Activated CD4-positive, alpha-beta T cell treated with anti-CD3 and anti-CD28 coated beads for 24 hours (primary cell): ENCODE measurements at places on chromosomes 4 and X.

DNA sequence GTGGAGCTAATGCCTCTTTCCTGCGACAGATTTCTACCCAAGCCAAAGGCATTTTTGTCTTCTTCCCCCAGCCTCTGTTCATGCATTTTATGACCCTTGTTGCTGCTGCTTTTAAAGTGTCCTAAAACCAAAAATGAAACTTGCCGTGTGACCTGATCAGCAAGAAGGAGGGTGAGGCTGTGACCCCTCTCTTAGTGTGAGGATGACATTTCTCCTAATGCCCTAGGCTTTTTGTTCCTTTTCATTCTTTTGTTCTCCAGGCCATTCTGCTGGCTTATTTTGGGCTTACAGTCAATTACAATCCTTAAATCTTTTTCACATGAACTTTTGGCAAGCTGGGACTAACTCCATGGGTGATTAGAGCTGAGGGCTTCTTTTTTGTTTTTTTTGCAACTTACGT is 34.4 kb downstream of the PTTG2 start:
- no peak for DNase-seq

DNA sequence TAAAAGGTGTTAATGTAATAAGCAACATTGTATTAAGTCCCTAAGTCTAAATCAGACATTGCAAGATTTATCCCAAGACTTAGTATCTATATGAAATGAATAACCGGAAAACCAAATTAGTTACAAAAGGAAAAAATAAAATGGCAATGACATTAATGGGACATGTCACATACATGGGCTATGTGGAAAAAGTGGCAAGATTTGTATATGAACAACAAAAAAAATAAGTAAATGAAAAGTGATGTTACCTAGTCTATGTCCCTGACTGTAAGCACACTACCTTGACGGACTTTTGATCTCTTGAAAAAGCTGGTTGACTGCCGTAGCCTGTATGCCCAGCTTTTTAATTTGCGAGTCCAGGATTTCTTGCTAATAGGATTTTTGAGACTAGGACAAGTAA is 55.5 kb upstream of the FAM120C start:
- DNase-seq = no peak

GRCh38 chr4:70120323-70120722 is 33.7 kb upstream of the PRR27 start:
- no peak for DNase-seq

DNA sequence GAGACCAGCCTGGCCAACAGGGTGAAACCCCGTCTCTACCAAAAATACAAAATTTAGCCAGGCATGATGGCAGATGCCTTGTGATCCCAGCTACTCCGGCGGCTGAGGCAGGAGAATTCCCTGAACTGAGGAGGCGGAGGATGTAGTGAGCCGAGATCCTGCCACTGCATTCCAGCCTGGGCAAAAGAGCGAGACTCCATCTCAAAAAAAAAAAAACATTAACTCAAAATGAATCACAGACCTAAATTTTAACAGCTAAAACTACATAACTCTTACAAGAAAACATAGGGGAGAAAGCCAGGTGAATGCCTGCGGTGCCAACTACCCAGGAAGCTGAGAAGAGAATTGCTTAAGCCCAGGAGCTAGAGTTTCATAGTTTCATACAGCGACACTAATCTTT is 54.8 kb downstream of the TMEM165 start:
- DNase-seq = no peak

GRCh38 chrX:9593756-9594155 is 128.9 kb downstream of the TBL1X start:
- DNase-seq = no peak

- no peak for DNase-seq
Measured at GRCh38 chr4:78332976-78333375, 218.6 kb upstream of the ANXA3 start.

- no peak for DNase-seq
Measured at GRCh38 chr4:105586638-105587328, 34.4 kb downstream of the ARHGEF38 start.

DNA sequence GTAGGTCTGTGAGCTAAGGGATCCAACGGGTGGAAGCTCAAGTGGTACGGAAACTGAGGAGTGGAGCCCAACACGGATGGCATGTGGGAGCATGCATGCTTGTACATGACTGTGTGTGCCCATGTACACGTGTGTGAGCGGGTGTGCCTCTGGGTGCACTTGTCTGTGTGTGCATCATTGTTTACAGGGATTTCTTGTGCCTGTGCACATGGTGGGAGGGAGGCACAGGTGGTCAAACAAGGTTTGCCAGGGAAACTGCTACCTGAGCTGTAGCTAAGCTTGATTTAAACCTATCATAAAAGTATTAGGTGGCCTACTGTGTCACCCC is 122.5 kb upstream of the MAMLD1 start:
- no peak for DNase-seq

- no peak for DNase-seq
Measured at GRCh38 chr4:127352220-127353113, 280.3 kb upstream of the INTU start.

GRCh38 chr4:148061795-148062194 is 329.9 kb downstream of the ARHGAP10 start:
- DNase-seq = no peak

GRCh38 chr4:10529291-10530136 is 72.3 kb upstream of the ZNF518B start:
- no peak for DNase-seq

- DNase-seq = peak; percentile 57
Measured at GRCh38 chr4:139099366-139099982, 77.5 kb downstream of the ELF2 start.

DNA sequence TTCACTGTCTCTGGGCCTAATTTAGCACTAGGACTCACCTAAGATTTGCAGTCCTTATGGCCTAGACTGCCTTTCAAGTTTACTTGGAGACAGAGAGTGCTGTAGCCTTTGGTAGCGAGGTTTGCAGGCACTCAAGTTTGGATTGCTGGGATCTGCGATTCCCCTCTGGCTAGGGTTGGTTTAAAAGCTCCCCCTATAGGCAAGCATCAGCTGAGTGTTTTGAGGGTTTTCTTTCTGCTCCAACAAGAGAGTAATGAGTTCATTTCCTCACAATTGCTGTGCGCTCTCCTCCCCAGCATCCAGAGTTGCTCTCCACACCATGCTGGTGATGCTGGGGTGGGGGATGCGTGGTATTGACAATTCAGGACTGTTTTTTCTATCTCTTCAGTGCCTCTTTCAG is 206.9 kb downstream of the GLUD2 start:
- no peak for DNase-seq

GRCh38 chrX:17009856-17010625 is 63.6 kb downstream of the REPS2 start:
- DNase-seq = no peak

- no peak for DNase-seq
Measured at GRCh38 chrX:19958552-19959486, 32.0 kb downstream of the BCLAF3 start.

GRCh38 chr4:100240008-100240407 is 49.7 kb upstream of the DDIT4L start:
- DNase-seq = no peak

DNA sequence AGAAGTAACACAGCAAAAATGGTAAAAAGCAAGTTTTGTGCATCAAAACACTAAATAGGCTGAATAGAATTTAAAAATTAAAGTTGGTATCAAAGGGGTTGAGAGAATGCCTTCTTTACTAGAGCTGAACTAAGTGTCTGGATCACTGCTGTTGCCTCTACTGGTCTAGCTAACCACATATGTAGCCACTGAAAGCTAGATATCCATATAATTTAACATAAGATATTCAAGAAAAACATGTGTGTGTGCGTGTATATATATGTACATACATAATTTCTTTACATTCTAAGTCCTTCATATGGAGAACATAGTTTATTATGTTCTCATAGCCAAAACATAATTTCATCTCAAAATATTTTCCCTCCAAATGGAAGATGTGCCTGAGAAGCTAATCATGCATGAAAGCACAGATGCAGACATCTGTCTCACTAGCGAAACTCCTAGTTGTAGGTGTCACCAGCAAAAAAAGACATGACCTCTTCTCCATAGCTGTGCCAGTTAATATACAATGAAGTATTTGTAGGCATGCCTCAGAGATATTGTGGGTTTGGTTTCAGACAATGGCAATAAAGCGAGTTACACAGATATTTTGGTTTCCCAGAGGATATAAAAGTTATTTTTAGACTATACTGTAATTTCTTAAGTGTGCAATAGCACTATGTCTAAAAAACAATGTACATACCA is 47.3 kb downstream of the PDE5A start:
- DNase-seq = no peak

DNA sequence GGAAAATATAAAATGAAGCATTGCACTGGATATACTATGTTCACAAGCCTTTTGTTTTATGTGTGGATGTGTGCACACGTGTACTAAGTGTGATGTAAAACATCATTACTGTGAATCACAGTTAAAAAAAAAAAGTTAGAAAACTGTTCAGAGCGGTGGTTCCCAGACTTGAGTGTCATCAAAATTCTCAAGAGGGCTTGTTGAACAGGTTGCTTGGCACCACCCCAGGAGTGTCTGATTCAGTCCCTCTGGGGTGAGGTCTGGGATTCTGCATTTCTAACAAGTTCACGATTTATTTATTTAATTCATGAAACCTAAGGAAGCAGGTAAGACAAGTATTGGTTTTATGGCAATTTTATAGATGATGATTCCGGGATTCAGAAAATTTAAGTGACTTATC is 1.8 kb downstream of the CENPU start:
- no peak for DNase-seq

DNA sequence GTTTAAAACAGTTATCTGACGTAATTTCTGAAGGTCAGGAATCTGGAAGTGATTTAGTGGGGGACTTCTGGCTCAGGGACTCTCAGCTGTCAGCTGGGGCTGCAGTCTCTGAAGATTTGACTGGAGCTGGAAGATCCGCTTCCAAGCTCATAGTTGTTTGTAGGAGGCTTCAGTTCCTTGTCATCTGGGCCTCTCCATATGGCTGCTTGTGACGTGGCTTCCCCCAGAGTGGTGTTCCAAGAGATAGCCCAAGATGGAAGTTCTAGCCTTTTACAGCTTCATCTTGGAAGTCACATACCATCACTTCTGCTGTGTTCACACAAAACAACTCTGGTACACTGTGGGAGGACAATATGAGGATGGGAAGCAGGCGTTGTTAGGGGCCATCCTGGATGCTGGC is 2.1 kb downstream of the MPC1L start:
- no peak for DNase-seq

DNA sequence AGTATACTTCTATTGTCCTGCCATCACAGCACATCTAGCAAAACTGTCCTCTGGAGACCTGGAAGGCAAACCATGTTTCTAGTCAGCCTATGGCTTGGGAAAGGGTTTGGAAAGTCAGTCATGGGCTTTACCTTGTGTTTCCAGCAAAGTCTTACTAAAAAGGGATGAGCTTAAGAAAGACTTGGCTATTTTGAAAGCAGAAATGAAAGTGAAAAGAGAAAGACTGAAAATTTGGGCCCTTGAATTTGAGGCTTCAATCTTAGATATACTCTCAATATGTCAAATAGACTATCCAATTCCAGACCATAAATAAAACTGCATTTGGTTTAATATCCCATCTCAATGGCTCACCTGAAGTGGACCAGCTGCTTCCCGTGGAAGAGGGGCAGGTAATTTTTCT is 127.9 kb downstream of the ZNF330 start:
- no peak for DNase-seq

- no peak for DNase-seq
Measured at GRCh38 chrX:134794692-134795091, 136.4 kb upstream of the PLAC1 start.

DNA sequence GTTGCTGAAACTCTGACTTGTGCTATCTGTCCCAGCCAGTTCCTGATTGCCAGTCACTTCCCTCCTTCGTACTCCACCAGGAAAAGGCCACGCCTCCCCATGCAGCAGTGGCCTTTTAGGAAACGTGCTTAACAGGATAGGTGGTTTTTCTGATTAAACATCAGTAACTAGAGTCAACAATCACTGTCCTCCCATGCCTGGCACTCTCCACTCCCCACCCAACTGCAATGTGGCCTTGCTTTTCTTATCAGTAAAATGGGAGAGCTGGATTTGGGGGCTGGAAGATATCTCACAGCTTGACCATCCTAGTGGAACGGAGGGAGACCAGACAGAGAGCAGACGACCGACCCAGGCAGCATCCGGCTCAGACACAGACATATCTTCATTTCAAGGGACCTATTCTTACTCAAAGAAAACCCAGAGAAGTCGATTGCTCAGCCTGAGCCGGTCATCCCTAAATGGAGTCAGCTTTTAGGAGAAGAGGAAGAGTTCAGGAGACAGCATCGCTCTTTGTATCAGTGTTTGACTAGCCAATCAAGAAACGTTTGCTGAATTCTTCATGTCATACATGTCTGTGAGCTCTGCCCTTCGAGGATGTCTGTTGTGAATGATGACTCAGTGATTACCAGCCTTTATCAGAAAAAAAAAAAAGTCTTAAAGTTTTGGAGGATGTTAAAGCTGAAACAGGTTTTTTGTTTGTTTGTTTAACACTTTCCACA is 12.7 kb upstream of the UBA6 start:
- no peak for DNase-seq

- DNase-seq = no peak
Measured at GRCh38 chrX:96211953-96212352, 472.7 kb upstream of the DIAPH2 start.

- DNase-seq = no peak
Measured at GRCh38 chr4:181470306-181470705, 772.9 kb upstream of the TENM3 start.

DNA sequence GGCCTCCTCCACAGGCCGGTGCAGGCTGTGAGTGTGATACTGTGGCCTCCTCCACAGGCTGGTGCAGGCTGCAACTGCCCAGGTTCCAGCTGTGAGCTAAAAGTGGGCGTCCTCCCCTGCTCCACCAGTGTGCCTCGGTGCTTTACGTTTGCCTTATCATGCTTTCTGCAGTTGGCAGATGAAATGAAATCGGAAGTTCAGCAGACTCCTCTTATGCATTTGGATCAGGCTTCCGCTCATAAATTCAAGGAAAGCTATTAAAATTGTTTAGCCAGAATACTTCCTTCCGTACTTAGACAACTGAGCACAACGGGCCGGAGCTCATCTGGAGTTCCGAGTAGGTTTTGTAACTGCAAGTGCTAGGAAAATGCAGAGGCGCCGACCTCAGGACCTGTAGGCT is 12.0 kb downstream of the CYP4V2 start:
- no peak for DNase-seq

- DNase-seq = no peak
Measured at GRCh38 chr4:185534511-185534865, 819 bp downstream of the PDLIM3 start.

GRCh38 chrX:10519278-10519677 is 101.1 kb downstream of the MID1 start:
- DNase-seq = no peak

DNA sequence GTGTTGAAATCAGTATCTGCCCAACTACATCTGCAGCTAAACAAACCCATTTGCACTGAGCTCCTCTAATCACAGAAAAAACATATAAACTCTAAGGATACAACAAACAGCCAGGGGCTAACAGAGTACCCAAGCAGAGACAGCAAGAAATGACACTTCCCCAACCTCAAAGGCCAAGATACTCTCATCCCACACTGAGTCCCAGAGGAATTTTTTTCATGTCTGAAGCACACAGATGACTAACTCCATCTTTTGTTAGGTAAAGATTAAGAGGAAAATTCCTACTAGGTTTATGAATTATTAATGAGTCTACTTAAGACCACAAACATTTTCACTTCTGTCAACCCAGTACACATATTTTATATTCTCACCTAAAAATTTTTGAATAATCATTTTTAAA is 31.6 kb downstream of the SEPSECS start:
- DNase-seq = no peak

- no peak for DNase-seq
Measured at GRCh38 chr4:8698341-8699062, 105.9 kb downstream of the CPZ start.

GRCh38 chr4:87054900-87055299 is 120.1 kb downstream of the AFF1 start:
- no peak for DNase-seq
